ENCODE measurements at places on chromosomes 11 and 22.

- no peak for DNase-seq
Measured at GRCh38 chr11:119471329-119471728, 48.4 kb upstream of the THY1 start.

DNA sequence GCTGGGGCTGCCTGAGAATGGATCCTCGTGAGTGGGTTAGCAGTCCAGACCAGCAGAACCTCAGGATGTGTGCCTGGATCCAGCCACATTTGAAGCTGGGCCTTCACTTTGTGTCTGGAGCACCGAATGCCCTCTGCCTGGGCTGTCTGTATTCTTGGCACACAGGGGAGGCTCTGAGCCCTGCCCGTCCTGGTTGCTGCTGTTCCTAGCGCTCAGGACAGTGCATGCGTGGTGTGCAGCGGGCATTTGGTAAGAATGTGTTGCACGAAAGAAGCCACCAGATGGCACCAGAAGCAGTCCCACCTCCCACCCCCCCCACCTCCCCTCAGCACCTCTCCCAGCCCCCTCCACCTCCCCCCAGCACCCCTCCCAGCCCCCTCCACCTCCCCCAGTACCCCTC is 4.1 kb upstream of the MAPK11 start:
- peak; percentile 49 for DNase-seq

DNA sequence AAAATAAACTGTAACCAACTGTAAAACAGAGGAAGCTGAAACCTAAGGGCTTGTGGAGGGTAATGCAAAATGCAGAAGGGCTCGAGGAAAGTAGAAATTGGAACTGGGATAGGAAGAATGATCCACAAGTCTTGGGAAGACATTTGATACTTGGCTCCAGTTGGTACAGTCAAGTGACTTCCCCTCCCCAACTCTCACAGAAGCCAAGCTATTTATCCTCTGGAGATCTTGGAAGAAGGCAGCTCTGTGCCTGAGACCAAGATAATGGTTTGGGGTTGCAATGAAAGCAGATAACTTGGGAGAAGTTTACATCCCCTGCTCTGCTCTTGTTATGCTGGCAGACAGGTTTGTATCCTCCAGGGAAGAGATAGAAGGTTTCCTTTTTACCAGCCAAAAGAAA is 198.9 kb upstream of the ZC3H12C start:
- DNase-seq = no peak

- DNase-seq = no peak
Measured at GRCh38 chr11:62644220-62644619, 2.2 kb downstream of the GANAB start.

- no peak for DNase-seq
Measured at GRCh38 chr11:48002561-48002960, 22.2 kb downstream of the PTPRJ start.

GRCh38 chr11:70637186-70637800 is 239.0 kb downstream of the CTTN start:
- DNase-seq = no peak

DNA sequence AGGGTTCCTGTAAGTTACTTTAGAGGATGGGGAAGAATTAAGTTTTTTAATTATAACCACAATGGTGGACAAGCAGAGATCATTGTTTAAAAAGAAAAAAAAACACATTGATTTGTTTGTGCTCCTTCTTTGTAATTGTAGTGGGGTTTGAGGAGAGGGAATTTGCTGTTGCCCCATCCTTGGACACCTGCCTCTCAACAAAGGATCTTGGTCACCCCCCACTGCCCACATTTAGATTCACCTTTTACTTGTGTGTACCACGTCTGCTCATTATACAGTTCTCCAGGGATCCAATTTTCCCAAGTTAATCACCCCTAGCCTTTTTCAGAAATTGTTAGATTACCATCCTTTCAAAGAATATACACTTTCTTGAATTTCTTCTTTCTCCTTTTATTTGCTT is 53.0 kb downstream of the DNAJC24 start:
- no peak for DNase-seq

DNA sequence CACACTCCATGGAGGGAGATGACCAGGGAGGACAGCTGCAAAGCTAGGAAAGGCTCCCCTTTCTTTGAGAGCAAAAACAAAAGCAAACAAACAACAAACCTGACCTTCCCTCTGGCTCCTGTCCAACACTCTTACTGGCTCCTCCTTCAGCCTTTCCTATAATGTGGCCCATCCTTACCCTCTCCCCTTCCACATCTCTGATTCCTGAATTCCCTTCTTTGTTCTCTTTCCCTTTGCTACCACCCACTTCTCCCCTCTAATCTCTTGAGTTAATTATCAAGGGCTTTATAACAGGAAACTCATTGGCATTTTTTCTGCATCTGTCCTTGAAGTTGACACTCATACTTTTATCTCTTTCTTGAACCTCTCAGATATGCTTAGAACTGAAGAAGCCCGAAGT is 56.3 kb downstream of the ZNF280B start:
- no peak for DNase-seq

- peak; percentile 57 for DNase-seq
Measured at GRCh38 chr22:50717709-50718351, 20.2 kb upstream of the ACR start.

DNA sequence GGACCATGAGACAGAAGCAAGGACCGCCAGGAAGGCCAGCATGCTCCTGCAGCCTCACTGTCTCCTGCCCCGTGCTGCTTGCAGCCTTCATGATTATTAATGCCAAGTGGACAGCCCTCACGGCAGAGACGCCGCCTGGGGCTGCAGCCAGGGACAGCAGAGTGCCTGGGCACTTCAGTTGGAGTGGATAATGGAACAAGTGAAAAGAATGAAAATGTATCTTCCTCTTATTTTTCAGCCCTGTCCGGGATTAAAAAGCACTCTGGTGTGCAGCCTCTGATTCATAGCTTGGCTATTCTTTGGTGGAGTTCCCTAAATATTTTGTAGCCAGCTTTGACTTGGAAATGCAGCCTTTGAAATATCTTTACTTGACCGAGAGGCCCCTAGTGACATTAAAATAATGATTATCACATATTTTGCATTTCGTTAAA is 1404.2 kb downstream of the BRD1 start:
- DNase-seq = no peak

GRCh38 chr11:106524436-106524835 is 447.0 kb downstream of the AASDHPPT start:
- DNase-seq = no peak

DNA sequence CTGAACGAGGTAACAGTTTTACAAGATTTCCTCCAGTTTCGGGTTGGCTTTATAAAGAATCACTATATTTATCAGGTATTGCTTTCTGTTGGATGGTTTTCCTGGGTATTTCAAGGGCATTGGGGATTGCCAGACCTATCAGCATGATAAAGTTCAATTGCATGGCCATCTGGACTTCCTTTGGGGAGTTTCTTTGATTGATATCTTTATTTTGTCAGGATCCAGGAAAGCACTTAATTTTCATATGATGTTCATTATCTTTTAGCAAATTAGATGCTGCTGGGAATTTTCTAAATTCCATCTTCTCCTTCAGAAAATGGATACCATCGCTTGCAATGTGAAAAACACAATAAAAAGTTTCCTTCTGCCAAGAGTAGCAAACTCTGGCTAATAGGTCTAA is 21.2 kb downstream of the RFPL2 start:
- DNase-seq = no peak

GRCh38 chr11:62324731-62325556 is 12.3 kb upstream of the ASRGL1 start:
- DNase-seq = no peak

DNA sequence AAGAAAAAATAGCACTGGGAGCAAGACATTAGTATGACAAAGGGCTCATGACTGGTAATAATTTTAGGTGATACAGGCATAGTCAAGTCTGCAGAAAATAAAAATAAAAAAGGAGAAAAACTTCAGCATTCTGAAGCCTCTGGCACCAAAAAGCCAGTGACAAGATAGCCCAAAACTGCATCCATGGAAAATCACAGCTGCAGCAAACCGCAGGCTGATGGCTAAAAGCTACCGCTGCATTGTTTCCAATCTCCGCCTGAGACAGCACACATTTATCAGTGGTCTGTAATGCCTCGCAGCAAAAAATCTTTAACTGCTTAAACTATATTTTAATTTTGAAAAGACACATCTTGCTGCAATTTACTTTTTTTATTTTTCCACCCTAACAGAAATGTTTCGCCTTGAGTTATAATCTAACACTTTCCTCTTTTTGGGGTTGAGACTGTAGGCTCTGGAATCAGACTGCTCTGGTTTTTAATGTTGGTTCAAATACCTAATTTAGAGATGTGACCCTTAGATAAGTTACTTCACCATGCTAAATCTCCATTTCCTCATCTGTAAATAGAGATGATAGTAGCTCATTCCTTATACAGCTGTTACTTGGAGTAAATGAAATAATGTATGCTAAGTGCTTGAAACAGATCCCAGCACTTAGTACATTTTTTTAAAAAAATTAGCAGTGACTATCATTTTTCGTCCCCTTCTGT is 42.0 kb upstream of the FIBIN start:
- no peak for DNase-seq

- DNase-seq = no peak
Measured at GRCh38 chr22:50673231-50674129, 857 bp downstream of the SHANK3 start.

DNA sequence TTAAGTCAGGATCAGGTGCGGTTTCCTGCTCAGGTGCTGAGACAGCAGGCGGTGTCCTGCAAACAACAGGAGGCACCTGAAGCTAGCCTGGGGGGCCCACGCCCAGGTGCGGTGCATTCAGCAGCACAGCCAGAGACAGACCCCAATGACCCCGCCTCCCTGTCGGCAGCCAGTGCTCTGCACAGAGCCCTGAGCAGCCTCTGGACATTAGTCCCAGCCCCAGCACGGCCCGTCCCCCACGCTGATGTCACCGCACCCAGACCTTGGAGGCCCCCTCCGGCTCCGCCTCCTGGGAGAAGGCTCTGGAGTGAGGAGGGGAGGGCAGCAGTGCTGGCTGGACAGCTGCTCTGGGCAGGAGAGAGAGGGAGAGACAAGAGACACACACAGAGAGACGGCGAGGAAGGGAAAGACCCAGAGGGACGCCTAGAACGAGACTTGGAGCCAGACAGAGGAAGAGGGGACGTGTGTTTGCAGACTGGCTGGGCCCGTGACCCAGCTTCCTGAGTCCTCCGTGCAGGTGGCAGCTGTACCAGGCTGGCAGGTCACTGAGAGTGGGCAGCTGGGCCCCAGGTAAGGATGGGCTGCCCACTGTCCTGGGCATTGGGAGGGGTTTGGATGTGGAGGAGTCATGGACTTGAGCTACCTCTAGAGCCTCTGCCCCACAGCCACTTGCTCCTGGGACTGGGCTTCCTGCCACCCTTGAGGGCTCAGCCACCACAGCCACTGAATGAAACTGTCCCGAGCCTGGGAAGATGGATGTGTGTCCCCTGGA is at the start of gene MYO7A:
Gene MYO7A, plus strand, starts transcription at position 327 of the 772 bp plus-strand sequence. CDS start 2,389 bp downstream, outside the sequence.
- peak; percentile 69 for DNase-seq

DNA sequence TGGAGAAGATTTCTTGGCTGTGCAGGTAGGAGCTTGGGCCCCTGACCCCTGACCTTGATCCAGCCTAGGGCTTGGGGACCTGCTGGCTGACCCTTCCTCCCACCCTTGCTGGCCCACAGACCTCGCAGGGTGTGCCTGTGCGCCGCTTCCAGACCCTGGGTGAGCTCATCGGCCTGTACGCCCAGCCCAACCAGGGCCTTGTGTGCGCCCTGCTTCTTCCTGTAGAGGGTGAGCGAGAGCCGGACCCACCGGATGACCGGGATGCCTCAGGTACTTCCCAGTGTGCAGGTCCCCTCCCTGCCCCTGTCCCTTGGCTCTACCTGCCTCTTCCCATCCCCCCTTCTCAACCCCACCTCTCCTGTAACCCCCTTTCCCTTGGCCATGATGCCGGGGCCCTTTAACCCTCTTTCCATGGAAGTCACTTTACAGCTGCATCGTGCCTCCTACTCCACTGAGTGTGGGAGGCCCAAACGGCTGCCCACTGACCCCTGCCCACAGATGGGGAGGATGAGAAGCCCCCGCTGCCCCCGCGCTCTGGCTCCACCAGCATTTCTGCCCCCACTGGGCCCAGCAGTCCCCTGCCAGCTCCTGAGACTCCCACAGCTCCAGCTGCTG is 3.8 kb downstream of the INPPL1 start:
- DNase-seq = no peak

GRCh38 chr11:64787526-64788320 is 9.4 kb upstream of the SF1 start:
- no peak for DNase-seq

DNA sequence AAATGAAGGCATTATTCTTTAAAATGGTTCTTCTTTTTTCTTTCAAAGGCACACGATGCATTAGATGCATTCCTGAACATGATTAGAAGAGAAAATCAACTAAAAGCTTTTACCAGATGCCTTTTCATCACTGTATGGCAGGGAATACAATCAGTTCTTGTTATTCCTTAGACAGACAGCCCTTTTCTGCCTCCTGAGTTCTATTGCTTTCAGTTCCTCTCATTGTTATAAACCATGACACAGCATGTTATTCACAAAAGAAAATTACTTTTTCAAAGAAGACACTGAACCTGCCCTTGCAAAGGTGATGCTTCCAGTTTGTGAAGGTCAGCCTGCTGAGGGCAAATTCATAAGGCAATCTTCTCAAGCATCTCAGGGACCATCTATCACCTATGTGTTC is 70.1 kb downstream of the FAM181B start:
- DNase-seq = peak; percentile 72

GRCh38 chr11:120659076-120659475 is 147.5 kb downstream of the GRIK4 start:
- no peak for DNase-seq

- DNase-seq = no peak
Measured at GRCh38 chr11:113277907-113278306, 36.5 kb upstream of the TTC12 start.

DNA sequence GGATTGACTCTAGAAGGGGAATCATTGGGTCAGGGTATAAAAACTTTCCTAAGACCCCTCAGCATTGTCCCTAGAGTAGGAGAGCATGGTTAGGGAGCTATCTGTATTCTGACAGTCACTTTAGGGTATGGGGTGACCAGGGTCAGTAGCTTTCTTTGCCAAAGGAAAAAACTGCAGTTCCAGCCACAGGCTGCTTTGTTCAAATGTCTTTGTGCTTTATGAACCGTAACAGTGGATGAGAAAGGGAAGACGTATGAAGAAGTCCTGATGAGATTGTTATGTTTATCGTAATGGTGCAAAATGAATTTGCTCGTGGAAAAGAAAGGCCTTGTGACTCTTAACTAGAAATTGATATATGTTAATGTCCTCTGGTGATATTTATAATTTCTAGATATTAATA is 30.0 kb downstream of the CYB5R2 start:
- DNase-seq = no peak

- DNase-seq = no peak
Measured at GRCh38 chr11:76658231-76658630, 12.3 kb downstream of the LRRC32 start.

- DNase-seq = peak; percentile 26
Measured at GRCh38 chr11:93652161-93652597, 9.3 kb upstream of the CEP295 start.

- no peak for DNase-seq
Measured at GRCh38 chr11:69815973-69816372, 3.2 kb downstream of the FGF3 start.

GRCh38 chr22:32444068-32444467 is 20.2 kb downstream of the BPIFC start:
- DNase-seq = no peak

DNA sequence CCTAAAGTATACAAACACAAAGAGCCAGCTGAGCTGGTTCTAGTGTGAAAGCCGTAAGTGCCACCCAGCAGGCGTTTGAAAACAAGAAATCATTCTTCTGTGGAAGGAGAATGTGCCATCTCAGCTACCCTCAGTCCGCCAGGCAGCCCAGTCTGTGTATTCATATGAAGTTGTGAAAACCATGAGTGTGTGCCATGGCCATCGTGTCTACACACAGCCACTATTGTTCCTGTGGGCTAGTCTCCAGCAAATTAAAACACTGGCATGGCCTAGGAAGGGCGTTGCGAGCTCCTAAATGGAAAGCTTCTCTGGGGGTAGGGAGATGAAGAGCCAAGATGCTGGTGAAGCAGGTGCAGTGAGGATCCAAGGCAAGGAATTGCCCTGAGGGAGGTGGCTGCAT is 51.5 kb upstream of the HORMAD2 start:
- DNase-seq = peak; percentile 92

Data from globus pallidus (tissue), 1 donor.